ENCODE measurements at places on chromosomes 7 and 10. TPM values are rescaled to one million over a fixed set of nuclear protein-coding genes. Genes with fewer than 3 reads are reported as not detected.

ZEB1 gene
- 96.7 TPM for total RNA-seq

CALN1 gene
- not detected for total RNA-seq

GJC3 gene
- total RNA-seq: not detected

TEX36 gene
- not detected for total RNA-seq

LFNG gene
- total RNA-seq: 208 TPM

CD36 gene
- total RNA-seq: 1.3 TPM

PNLIPRP2 gene
- total RNA-seq: not detected

GGCT gene
- total RNA-seq: 12.6 TPM

PKD2L1 gene
- total RNA-seq: not detected

FAM180A gene
- not detected for total RNA-seq

CRYGN gene
- not detected for total RNA-seq

DNA sequence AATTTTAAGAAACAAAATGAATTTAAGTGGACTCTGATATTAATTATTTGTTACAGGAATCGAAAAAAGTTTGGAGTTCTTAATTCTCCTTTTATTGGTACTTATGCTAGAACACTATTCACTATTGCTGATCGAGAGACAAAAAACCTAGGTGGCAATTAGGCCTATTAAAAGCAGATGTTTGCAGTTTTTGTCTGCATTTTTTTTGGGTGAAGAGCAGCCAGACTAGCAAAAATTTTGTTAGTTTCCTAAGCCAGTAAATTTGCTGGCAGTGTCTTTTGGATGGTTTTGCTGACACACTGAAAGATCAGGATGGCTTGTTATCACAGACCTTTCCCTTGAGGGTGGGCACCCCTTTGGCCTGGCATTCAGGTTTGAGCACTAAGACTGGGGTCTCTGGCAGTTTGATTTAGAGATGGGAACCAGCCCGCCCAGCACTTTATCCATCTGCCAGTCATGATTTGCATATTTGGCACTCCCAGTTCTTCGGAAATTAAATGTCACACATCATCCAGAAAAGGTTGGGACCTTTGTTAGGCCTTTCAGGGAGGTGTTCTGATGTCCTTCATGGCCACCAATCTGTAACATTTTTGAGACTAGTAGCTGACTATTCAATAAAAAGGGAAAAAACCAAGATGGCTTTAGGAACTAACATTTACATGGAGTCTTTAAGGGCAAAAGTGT is 57.3 kb downstream of the INPP5F start:
- DNase-seq: no peak
- H3K27me3 ChIP-seq: no peaks in the 10 kb centered on the region
- H3K36me3 ChIP-seq: peaks cover 11% of the 10 kb centered on the region
- H3K4me1 ChIP-seq: peaks cover 34% of the 10 kb centered on the region
- H3K27ac ChIP-seq: peak overlapping the region; percentile 82

DNA sequence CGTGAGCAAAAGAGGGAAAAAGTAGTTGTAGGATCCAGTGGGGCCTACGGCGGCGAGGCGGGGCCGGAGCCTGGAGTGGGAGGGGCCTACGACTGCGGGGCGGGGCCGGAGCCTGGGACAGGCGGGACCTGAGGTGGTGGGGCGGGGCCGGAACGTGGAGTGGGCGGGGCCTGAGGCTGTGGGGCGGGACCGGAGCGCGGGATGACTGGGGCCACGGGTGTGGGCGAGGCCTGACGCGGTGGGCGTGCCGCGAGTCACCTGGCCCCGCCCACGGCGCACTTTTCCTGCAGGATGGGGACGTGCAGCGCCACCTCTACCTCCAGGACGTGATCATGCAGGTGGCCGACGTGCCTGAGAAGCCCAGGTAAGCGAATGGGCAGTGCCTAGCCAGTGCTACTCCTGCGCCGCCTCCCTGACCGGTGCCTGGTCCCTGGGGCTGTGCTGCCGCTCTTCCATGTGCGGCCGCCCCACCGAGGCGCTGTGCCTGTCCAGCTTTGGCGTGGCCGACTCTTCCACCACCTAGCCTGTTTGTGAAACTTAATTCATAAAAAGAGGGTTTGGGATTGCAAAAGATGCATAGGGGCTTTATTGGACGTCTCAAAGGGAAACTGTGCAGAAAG is 496 bp downstream of the ZNF511 start:
- peaks cover 31% of the 10 kb centered on the region for H3K36me3 ChIP-seq
- peak overlapping the region; percentile 94 for H3K4me3 ChIP-seq
- peaks cover 21% of the 10 kb centered on the region for H3K4me1 ChIP-seq
- H3K27me3 ChIP-seq: no peaks in the 10 kb centered on the region
- H3K27ac ChIP-seq: peak overlapping the region; percentile 96

DNA sequence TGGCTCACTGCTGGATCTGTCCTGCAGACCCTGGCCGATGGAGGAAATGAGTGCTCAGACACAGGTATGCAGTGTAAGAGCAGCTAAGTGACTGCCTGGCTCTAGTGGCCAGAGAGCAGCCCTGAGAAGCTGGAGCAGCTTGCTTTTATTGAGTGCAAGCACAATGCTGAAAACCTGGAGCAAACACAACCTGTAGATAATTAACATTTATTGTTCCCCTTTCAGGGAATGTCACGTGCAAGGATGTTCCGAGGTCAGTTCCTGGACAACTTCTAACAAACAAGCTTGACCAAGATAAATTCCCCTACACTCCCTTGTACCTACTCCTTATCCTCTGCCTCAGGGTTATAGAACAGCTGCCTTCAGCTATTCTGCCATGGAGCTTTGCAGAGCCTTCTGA is 31.3 kb downstream of the DDC start:
- H3K4me1 ChIP-seq: no peaks in the 10 kb centered on the region
- no peak overlapping the region for H3K27ac ChIP-seq
- no peaks in the 10 kb centered on the region for H3K27me3 ChIP-seq
- no peaks in the 10 kb centered on the region for H3K36me3 ChIP-seq
- no peak overlapping the region for H3K4me3 ChIP-seq
- DNase-seq: no peak

GRCh38 chr10:131874991-131875451 is 25.8 kb upstream of the PPP2R2D start:
- no peak overlapping the region for H3K27ac ChIP-seq
- H3K36me3 ChIP-seq: no peaks in the 10 kb centered on the region
- no peaks in the 10 kb centered on the region for H3K27me3 ChIP-seq
- H3K4me3 ChIP-seq: no peak overlapping the region
- H3K4me1 ChIP-seq: peaks cover 6% of the 10 kb centered on the region

DNA sequence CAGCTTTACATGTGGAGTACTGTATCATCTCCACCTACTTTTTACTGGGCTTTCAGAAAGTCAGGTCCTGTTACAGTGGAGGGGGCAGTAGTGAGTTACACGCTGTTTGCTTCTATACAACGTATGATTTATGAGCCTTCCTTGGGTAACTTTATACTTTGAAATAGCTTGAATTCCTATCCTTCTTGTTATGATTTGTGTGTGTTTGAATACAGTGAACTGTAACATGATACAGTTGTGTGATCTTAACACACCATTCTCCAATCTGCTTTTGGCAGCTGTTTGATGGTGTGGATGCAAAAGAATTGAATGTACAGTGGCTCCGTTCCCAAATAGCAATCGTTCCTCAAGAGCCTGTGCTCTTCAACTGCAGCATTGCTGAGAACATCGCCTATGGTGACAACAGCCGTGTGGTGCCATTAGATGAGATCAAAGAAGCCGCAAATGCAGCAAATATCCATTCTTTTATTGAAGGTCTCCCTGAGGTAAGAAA is 41.7 kb downstream of the SP8 start:
- no peaks in the 10 kb centered on the region for H3K36me3 ChIP-seq
- H3K4me1 ChIP-seq: no peaks in the 10 kb centered on the region
- H3K27me3 ChIP-seq: no peaks in the 10 kb centered on the region
- no peak overlapping the region for H3K4me3 ChIP-seq
- H3K27ac ChIP-seq: no peak overlapping the region

DNA sequence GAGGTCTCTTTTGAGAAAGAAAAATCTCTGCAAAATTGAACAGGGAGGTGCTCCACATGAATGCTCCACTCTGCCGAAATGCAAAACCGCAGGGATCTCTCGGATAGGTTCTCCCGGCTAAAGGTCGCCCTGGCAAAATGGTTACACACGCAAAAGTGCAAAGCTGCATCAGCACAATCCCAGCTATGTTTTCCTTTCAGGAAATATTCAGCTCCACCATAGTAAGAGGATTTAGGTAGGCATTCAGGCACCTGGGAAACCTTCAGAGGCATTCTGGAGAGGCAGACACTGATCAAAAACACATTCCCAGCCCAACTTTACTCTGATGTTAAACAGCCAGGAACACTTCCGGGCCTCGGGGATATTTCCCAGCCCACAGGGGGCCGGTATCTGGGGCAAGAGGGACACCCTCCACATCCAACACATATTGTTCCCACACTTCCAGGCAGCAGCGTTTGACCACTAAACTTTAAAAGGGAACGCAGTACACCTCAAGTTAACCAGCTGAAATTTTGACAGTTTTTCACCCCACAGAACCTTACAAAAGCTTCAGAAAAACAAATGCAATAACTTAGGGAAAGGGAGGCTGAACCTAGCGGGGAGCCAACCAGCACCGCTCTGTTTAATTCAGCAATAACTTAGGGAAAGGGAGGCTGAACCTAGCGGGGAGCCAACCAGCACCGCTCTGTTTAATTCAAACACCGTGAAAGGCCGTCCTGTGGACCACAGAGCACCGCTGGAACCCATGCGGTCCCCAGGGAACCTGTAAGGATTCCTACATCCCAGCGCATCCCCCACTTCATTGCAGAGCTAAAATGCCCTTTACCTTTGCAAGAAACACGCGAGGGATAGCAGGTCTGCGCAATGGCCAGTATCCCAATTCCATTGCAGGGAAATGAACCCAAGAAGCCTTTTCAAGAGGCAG is 45.9 kb downstream of the TNS3 start:
- peaks cover 7% of the 10 kb centered on the region for H3K4me1 ChIP-seq
- no peak for DNase-seq
- no peak overlapping the region for H3K4me3 ChIP-seq
- H3K36me3 ChIP-seq: no peaks in the 10 kb centered on the region
- H3K27me3 ChIP-seq: peaks cover 13% of the 10 kb centered on the region

DNA sequence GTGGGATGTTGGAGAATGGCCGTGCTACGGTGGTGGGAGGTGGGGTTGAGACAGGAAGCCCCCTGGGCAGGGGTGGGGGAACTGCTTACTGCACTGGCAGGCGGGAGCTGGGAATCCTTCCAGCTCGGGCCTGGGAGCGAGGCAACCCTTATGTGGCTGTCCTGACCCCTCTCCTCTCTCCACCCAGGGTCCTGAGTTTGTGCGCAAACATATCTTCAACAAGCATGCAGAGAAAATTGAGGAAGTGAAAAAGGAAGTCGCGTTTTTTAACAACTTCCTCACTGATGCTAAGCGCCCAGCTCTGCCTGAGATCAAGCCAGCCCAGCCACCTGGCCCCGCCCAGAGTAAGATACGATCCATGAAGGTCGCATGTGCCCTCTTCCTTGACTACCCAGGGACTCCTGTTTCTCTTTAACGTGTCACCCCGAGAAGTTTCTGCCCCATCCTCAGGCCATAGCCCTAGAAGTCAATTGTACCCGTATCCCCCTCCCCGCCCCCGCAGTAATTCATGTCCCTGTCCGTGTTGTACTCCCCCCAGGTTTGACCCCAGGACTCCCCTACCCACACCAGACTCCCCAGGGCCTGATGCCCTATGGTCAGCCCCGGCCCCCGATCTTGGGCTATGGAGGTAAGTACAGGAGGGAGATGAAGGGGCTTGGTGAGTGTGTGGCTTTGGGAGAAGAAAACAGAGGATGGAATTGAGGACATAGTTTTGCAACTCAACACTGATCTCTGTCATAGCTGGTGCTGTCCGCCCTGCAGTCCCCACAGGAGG is 1.8 kb downstream of the UFSP1 start:
- peaks cover 38% of the 10 kb centered on the region for H3K4me1 ChIP-seq
- H3K27ac ChIP-seq: peak overlapping the region; percentile 76
- H3K36me3 ChIP-seq: no peaks in the 10 kb centered on the region
- DNase-seq: peak; percentile 91
- H3K4me3 ChIP-seq: peak overlapping the region; percentile 21
- peaks cover 23% of the 10 kb centered on the region for H3K27me3 ChIP-seq

DNA sequence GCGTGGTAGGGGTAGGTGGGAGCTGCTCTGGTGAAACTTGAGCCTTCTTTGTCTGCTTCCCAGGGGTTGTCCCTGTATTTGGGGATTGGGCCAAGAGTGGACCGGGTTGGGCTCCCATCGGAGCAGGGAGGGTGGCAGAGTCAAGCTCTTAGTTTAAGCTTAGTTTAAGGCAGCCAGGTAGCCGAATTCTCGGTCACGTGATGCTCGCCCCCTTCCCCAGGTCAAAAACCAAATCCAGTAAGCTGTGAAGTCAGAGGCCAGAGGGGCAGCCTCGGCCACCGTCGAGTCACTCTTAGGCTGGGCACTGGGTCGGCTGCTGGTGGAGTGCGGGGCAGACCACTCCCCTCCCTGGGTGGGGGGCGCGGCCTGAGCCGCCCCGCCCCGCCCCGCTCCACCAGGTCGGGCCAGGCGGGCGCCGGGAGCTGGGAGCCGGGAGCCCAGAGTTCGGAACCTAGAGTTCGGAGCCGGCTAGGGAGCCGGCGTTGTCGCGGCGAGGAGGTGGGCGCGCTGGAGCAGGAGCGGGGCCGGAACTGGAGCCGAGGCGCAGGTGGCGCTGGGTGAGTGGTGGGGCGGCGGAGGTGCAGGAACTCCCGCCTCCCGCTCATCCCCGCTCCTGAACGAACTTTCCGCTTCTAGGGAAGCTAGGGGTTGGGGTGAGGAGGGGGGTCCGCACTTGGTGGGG is 2.8 kb upstream of the LZTS2 start:
- DNase-seq: no peak
- H3K4me3 ChIP-seq: peak overlapping the region; percentile 86
- peaks cover 34% of the 10 kb centered on the region for H3K4me1 ChIP-seq

DNA sequence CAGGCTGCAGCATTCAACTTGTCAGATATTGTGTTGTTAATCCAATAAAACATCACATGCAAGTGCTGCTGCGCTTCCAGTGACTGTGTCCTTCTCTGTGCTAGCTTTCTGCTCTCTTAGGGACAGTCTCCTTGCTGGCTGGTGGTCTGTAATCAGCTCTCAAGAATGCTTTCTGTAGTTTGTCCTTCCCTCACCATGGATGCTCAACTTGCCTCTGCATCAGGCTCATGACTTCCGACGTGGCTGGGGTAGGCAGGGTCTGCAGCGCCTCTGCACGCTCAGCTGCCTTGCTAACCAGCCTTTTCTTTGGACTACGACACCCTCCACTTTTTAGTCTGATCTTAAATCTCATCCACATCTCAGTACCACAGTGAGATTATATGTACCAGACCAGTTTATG is 58.3 kb downstream of the MMRN2 start:
- no peak overlapping the region for H3K27ac ChIP-seq
- no peaks in the 10 kb centered on the region for H3K4me1 ChIP-seq
- no peaks in the 10 kb centered on the region for H3K36me3 ChIP-seq
- peak; percentile 5 for DNase-seq
- H3K4me3 ChIP-seq: no peak overlapping the region

DNA sequence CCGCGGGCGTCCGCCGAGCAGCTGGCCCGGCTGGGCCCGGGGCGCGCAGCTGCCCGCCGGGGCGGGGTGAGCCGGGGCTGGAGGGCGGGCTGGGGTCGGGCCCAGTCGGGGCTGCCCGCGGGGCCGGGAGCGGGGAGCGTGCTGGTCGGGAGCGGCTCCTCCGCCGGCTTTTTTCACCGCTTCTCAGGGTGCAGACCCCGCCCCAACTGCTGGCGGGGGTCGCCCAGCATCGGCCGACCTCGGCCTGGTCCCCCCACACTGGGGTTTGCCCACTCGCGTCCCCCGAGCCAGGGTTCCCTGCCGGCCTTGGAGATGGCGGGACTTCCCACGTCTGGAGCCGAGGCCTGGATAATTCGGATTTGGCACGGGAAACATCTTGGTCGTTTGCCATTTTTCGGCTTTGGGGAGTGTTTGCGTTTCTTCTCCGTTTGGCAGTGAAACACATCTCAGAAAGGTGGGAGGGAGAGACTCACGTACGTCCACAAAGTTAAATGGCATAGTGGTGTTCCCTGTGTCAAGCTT is 432 bp downstream of the TMEM248 start:
- peaks cover 2% of the 10 kb centered on the region for H3K36me3 ChIP-seq
- H3K27me3 ChIP-seq: no peaks in the 10 kb centered on the region
- no peak for DNase-seq
- peaks cover 32% of the 10 kb centered on the region for H3K4me1 ChIP-seq
- peak overlapping the region; percentile 96 for H3K4me3 ChIP-seq
- peak overlapping the region; percentile 95 for H3K27ac ChIP-seq
